ENCODE measurements at places on chromosomes 3 and 15. TPM values are rescaled to one million over a fixed set of nuclear protein-coding genes. Genes with fewer than 3 reads are reported as not detected.

ZNF502 gene
- 9.6 TPM for total RNA-seq

CHRM5 gene
- total RNA-seq, result not detected

CYFIP1 gene
- 97.1 TPM for total RNA-seq

GOLGA6D gene
- not detected for total RNA-seq

TRH gene
- 0.97 TPM for total RNA-seq

ASTE1 gene
- 7.7 TPM for total RNA-seq

HIGD2B gene
- total RNA-seq, result 0.51 TPM

GOLGA8Q gene
- total RNA-seq, result 2.2 TPM

CSTA gene
- total RNA-seq, result 14.5 TPM

FILIP1L gene
- total RNA-seq, result 28.2 TPM

ALPK3 gene
- 0.68 TPM for total RNA-seq

CCR4 gene
- total RNA-seq, result 1.2 TPM

CLDN16 gene
- total RNA-seq, result not detected

WNT5A gene
- 9.5 TPM for total RNA-seq

SCG5 gene
- total RNA-seq, result 0.96 TPM

FOXL2 gene
- total RNA-seq, result not detected

SLC6A20 gene
- 1.6 TPM for total RNA-seq

SEMA3F gene
- total RNA-seq, result 71.8 TPM

CCDC39 gene
- total RNA-seq, result not detected

LYZL4 gene
- total RNA-seq, result not detected

ROPN1 gene
- total RNA-seq, result 10.8 TPM

IL5RA gene
- 1.5 TPM for total RNA-seq

CDHR4 gene
- not detected for total RNA-seq

ATP13A3 gene
- 80.4 TPM for total RNA-seq

GP5 gene
- total RNA-seq, result not detected

CFAP100 gene
- 2.3 TPM for total RNA-seq

GOLGA8T gene
- total RNA-seq, result not detected

MYL3 gene
- not detected for total RNA-seq

CSPG5 gene
- total RNA-seq, result 0.14 TPM

PLSCR5 gene
- not detected for total RNA-seq

KIF7 gene
- 10.3 TPM for total RNA-seq

BOC gene
- 41.4 TPM for total RNA-seq

PHC3 gene
- total RNA-seq, result 34.5 TPM

CHST13 gene
- not detected for total RNA-seq

FBXL22 gene
- total RNA-seq, result 39.6 TPM

ATP10A gene
- total RNA-seq, result 14.3 TPM

STRA6 gene
- 1.8 TPM for total RNA-seq

PDE12 gene
- 23.3 TPM for total RNA-seq

BNIP2 gene
- 76.6 TPM for total RNA-seq
